ENCODE measurements at places on chromosomes 2 and 18. TPM values are rescaled to one million over a fixed set of nuclear protein-coding genes. Genes with fewer than 3 reads are reported as not detected.

IKZF2 gene
- 16.4 TPM for total RNA-seq

FBXO15 gene
- 0.81 TPM for total RNA-seq

MOGAT1 gene
- total RNA-seq = 2.2 TPM

FBLN7 gene
- total RNA-seq = 5.4 TPM

ZSWIM2 gene
- total RNA-seq = not detected

PER2 gene
- 22.7 TPM for total RNA-seq

- peaks cover 4% of the 10 kb centered on the region for H3K27me3 ChIP-seq
- H3K4me3 ChIP-seq = no peak overlapping the region
- H3K36me3 ChIP-seq = no peaks in the 10 kb centered on the region
- DNase-seq = no peak
Measured at GRCh38 chr2:2662037-2662846, 331.2 kb upstream of the MYT1L start.

DNA sequence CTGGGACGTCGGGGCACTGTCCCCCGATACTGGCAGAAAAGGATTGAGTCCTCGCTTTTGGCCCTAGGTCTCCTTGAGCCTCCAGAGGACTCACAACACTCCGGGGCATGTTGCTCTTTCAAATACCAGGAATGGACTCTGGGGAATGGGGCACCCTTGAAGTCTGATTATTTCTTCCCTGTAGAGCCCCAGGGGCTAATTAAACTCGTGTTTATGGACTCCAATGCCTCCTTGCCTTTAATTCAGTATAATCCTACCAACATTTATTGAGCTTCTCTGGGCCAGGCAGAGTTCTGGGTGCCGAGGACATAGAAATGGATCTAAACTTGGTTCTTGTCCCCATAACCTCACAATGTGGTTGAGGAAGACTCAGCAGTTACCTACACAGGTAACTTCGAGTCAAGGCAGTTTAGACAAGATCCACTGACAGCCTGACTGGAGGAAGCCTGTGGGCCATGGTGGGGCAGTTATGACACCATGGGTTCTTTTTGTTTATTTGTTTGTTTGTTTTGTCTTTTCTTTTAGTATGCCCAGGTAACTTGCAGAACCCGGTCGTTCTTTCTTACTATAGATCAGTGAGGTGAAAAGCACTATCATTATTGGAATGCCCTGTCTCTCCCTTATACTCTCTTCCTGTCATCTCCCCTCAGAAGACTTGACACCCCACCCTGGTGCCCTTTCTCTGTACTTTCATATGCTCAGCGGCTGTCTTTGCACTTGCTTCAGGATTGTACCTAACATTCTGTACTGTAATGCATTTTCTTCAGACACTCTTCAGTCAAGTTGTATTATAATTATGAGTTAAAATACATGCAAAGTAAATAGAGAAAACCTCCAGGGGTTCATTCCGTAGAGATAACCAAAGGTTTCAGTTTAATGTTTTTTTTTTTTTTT is 3.2 kb downstream of the CFLAR start:
- peaks cover 47% of the 10 kb centered on the region for H3K4me1 ChIP-seq
- no peaks in the 10 kb centered on the region for H3K27me3 ChIP-seq
- H3K4me3 ChIP-seq = peak overlapping the region; percentile 83
- DNase-seq = no peak

GRCh38 chr18:58061349-58061748 is 17.3 kb downstream of the NEDD4L start:
- no peaks in the 10 kb centered on the region for H3K36me3 ChIP-seq
- peaks cover 3% of the 10 kb centered on the region for H3K4me1 ChIP-seq
- no peak overlapping the region for H3K4me3 ChIP-seq
- H3K27me3 ChIP-seq = no peaks in the 10 kb centered on the region

- H3K27me3 ChIP-seq = no peaks in the 10 kb centered on the region
- no peak overlapping the region for H3K4me3 ChIP-seq
- H3K36me3 ChIP-seq = no peaks in the 10 kb centered on the region
- H3K27ac ChIP-seq = no peak overlapping the region
- no peaks in the 10 kb centered on the region for H3K4me1 ChIP-seq
- DNase-seq = no peak
Measured at GRCh38 chr2:101501443-101501842, 26.5 kb upstream of the RFX8 start.

- H3K36me3 ChIP-seq = no peaks in the 10 kb centered on the region
- H3K27me3 ChIP-seq = no peaks in the 10 kb centered on the region
- H3K27ac ChIP-seq = no peak overlapping the region
- DNase-seq = no peak
- no peaks in the 10 kb centered on the region for H3K4me1 ChIP-seq
Measured at GRCh38 chr2:217766356-217766755, 236.4 kb downstream of the TNS1 start.

- no peak overlapping the region for H3K27ac ChIP-seq
- no peaks in the 10 kb centered on the region for H3K27me3 ChIP-seq
- H3K4me3 ChIP-seq = no peak overlapping the region
- H3K36me3 ChIP-seq = no peaks in the 10 kb centered on the region
- DNase-seq = no peak
Measured at GRCh38 chr18:25516121-25516520, 164.2 kb upstream of the ZNF521 start.

GRCh38 chr2:127584516-127585033 is 49.1 kb downstream of the MYO7B start:
- DNase-seq = peak; percentile 45
- no peak overlapping the region for H3K4me3 ChIP-seq
- H3K36me3 ChIP-seq = no peaks in the 10 kb centered on the region
- no peaks in the 10 kb centered on the region for H3K27me3 ChIP-seq
- H3K27ac ChIP-seq = no peak overlapping the region
